Tibial artery (tissue), 4 donors: ENCODE measurements at places on chromosomes 1 and 21.

DNA sequence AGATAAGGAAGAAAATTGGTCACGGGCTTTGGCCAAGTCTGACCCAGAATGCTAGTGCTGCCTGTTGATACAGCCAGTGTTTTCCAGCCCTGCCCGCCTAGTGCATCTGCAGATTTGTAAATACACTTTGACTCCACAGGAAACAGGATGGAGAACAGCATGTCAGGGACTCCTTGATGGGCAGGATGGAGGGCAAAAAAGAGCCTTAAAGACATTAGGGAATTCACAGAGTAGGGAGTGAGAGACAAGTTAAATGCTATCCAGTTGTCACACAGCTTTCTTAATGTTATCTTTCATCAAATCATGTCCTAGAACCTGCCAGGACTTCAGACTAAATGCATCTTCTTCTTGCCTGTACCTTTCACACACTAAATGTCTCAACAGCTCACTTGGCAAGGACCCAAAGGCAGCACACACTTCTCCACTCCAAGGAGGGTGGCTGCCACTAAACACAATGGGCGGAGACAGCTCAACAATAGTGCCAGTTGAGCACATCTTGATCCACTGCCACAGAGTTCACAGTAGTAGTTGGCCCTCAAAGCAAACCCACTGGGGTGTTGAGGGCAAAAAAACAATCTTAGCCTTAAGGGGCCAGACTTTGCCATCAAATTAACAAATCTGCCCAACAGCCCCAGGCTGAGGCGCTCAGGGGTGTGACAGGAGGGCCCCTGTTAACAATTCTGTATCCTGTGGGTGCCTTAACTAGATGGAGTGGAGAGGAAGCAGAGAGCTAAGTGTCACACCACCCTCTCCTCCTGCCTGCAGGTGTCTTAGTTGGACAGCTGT is 2.7 kb downstream of the HIVEP3 start:
- DNase-seq, result no peak

DNA sequence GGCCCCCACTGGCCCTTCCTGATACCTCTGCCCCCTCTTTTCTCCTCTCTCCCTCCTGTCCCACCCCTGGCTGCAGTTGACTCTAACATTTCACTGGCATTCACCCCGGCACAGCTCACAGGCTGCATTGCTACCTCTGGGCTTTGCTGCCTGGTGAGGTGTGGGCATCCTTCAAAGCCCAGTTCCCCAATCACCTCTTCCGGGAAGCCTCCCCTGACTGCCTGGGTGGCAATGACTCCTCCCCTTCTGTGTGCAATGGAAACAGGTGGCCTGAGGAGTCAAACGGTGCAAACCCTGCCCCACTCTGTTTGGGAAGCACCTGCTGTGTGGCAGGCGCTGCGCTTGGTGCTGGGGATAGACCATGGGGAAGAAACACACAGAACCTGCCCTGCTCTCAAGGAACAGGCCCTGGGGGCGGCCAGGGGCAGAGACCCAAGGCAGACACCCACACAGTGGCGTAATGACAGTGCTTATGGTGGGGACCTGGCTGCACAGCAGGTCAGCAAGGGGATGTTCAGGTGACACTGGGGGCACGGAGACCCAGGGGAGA is 39.3 kb upstream of the POFUT2 start:
- peak; percentile 60 for DNase-seq

DNA sequence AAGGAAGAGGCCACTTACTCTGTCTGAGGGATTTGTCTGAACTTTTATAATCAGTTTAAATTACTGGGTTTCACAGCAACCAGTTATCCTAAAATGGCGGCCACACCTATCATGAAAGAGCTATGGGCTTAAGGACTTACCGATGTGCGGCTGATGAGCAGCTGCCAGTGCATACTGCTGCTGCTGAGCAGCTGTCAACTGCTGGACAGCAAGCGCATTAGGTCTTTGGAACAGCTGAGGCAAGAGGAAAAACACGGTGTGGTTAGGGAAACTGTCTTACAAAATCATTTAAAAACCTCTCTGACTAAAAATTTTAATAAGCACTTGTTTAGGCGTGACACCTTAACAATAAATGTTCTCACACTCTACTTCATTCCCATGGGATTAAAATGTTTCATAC is 72.6 kb upstream of the SDC3 start:
- no peak for DNase-seq

- DNase-seq, result no peak
Measured at GRCh38 chr1:32311709-32312393, 20.0 kb downstream of the HDAC1 start.

- DNase-seq, result no peak
Measured at GRCh38 chr21:16496609-16497008, 766.8 kb downstream of the USP25 start.

GRCh38 chr1:1573843-1574720 is 581 bp downstream of the SSU72 start:
- peak; percentile 78 for DNase-seq

DNA sequence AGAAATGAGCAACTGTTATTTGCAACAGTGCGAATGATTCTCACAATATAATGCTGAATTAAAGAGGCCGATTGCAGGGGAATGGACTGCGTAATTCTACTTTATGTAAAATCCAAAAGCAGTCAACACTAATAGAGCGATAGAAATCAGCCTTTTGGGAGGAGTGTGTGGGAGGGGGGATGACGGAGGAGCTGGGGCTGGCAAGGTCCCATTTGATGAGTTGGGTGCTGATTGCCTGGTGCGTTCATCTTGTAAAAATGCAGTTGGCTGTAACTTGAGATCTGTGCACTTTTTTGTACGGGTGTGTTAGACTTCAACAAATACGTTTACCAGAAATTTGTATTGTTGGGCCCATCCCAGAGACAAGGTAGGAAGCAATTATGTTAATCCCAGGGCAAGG is 20.7 kb downstream of the TNFRSF8 start:
- DNase-seq, result no peak

GRCh38 chr1:37755290-37755689 is 9.6 kb downstream of the EPHA10 start:
- DNase-seq, result no peak

GRCh38 chr21:26120828-26121227 is 49.7 kb downstream of the APP start:
- no peak for DNase-seq

GRCh38 chr1:46152016-46152415 is 19.6 kb upstream of the PIK3R3 start:
- DNase-seq, result no peak

DNA sequence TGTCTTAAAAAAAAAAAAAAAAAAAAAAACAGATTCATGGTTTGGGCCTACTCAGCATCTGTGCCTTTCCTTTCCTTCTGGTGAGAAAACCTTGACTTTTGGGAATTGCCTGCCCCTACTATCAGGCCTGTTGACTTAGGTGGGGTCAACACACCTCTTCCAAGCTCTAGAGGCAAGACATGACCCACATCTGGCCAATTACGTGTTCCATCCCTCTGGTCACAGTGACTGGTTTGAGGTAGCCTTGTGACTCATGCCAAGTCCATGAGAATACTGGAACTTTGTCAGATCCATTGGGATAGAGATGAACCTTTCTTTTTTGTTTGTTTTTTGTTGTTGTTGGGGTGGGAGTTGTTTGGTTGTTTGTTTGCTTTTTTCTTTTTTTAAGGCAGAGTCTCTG is 37.3 kb upstream of the KHDRBS1 start:
- no peak for DNase-seq

DNA sequence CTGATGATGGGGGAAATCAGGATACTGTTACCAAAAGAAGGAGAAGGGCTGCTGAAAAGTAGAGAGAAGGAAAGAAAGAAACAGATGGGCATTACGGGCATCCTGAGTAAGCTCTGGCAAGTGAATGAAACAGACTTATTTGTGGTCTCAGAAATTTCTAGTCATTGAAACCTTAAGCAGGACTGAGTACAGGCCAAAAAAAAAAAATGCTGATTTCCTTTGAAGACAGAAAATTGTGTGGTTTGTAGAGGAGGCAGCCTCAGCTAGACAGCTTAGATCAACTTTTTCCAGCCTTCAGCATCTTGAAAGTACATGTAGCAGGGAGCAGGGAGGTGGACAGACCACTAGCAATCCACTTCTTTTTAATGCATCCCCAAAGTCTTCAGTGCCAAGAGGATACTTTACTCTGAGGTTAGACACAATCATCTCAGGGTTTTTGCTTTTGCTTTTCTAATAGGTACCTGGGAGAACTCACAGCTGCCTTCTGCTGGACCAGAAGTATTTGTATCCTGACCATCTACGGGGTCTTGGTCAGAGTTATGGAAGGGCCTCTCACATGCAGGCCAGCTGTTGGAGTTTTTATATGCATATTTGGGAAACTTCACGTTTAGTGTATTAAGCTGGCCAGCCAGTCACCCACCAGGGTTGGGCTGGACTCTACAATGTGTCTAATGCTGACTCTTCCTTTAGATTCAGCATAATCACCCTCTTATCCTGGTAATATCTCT is 10.6 kb upstream of the CAPZB start:
- no peak for DNase-seq

GRCh38 chr1:3553166-3553939 is 58.0 kb downstream of the MEGF6 start:
- DNase-seq, result no peak

GRCh38 chr1:29424266-29424665 is 187.9 kb downstream of the PTPRU start:
- DNase-seq, result no peak

- no peak for DNase-seq
Measured at GRCh38 chr1:228044961-228045360, 37.5 kb upstream of the ARF1 start.
